ENCODE measurements at places on chromosomes 3 and 15.

DNA sequence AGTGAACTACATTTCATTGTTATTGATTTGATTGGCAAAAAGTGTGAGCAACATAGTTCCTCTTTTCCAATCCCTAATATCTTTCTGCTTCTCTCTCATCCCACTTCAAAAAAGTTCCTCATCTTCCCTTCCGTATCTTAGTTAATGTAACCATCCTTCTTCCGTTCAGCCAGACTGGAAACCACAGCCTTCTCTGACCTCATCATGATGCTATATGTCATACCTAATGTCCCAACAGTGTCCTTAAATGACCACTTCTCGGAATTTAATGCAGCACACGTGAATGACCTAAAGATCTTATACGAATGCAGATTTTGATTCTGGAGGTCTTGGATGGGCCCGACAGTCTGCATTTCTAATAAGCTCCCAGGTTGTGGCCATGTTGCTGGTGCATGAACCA is 320.3 kb upstream of the SATB1 start:
- DNase-seq, result no peak

DNA sequence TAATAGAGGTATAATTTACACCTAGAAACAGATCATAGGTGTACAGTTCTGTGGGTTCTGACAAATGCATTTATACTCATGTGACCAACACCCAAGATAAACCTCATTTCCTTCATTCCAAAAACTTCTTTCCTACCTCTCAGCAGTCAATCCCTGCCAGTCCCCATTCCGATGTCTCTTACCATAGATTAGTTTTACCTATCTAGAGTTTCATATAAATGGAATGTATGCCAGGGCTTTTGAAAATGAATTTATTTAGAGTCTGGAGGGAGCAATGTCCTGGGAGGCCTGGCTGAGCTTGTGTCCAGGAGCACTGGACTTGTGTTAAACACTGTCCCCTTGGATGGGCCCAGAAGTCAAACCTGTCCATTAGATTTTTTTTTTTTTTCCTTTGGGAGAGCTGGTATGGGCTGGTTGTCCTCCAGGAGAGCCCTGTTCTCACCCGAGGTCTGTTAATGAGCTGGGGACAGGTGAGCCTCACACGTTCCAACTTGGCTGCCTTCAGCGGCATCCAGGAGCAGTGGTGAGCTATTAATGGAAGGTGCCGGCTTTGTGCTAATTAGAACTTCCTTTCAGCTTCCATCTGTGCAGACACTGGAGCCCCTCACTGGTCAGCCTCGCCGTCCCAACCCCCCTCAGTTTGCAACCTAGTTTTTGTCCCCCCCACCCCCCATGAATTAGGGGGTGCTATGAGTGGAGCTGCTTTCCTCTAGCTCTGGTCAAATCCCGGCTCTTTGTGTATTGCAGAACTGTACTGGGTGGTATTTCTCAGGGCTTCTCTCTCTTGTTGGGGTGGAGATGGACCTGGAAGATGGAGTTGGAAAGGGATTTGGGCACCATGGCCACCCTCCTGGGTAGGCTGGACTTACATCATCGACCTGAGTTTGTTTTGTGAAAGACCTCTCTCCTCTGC is 40.7 kb upstream of the POLG start:
- DNase-seq, result no peak

GRCh38 chr3:170171563-170171962 is 10.0 kb downstream of the PHC3 start:
- DNase-seq, result no peak

GRCh38 chr3:149879872-149880271 is 66.9 kb downstream of the RNF13 start:
- peak; percentile 68 for DNase-seq

- no peak for DNase-seq
Observed at GRCh38 chr3:12655701-12656100, 8.2 kb downstream of the RAF1 start.

GRCh38 chr3:159672728-159673688 is 315.6 kb upstream of the IL12A start:
- DNase-seq, result no peak

GRCh38 chr3:5505163-5505562 is 317.7 kb downstream of the EDEM1 start:
- DNase-seq, result no peak

- no peak for DNase-seq
Observed at GRCh38 chr3:194376241-194376560, 6.7 kb upstream of the LRRC15 start.

DNA sequence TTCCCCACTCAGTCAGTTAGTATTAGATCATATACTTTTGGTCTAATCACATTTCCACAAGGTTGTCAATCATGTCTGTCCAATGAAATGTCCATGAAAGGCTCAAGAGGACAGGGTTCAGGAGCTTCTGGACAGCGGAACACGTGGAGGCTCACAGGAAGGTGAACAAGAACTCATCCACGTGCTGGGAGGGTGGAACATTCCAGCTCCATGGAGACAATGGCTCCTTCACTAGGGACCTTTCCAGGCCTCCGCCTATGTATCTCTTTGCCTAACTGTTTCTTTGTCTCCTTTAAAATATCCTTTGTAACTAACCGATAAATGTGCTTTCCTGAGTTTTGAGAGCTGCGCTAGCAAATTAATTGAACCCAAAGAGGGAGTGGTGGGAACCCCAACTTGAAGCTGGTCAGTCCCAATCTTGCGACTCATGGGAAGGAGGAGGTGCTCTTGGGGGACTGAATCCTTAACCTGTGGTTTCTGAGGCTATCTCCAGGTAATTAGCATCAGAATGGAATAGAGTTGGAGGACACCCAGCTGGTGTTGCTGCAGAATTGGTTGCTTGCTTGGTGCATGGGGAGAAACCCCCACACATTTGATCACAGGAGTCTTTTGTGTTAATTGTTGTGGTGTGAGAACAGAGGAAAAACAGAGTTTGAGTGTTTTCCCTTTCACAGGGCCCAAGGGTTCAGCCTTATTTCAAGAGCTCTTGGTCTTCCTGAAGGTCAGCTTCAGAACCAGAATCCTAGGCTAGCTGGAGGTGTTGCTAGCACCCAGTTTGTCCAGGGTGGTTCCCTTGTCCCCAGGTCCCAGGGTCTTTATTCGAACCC is 3.0 kb upstream of the TKT start:
- no peak for DNase-seq

- no peak for DNase-seq
Observed at GRCh38 chr3:71640331-71640983, 56.9 kb upstream of the FOXP1 start.

GRCh38 chr3:186167646-186168395 is 58.9 kb upstream of the ETV5 start:
- DNase-seq, result no peak

DNA sequence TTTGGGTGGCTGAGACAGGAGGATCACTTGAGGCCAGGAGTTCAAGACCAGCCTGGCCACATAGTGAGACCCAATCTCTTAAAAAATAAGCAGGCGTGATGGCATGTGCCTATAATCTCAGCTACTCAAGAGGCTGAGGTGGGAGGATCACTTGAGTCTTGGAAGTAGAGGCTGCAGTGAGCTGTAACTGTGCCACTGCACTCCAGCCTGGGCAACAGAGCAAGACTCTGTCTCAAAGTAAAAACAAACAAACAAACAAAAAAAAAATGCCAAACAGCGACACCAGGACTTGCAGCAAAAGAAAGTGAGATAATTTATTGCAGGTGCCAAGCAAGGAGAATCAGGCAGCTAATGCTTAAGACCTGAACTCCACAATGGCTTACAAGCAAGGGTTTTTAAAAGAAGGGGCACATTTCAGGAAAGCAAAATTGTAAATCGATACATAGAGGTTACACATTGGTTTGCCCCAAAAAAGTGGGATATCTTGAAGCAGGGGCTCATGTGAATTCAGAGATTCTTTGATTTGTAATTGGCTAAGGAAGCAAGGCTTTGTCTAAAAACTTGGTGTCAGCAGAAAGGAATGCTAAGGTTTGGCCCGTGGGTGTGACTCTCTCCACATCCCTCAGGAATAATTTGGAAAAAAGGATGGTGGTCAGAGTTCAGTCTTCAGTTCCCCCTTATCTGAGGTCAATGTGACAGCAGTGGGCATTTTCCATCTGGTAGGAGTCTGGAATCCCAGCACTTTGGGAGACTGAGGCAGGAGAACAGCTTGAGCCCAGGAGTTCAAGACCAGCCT is 5.2 kb upstream of the MPI start:
- no peak for DNase-seq

- DNase-seq, result peak; percentile 57
Observed at GRCh38 chr15:31277335-31278060, 49.1 kb upstream of the KLF13 start.

GRCh38 chr3:119570229-119570628 is 9.1 kb upstream of the ADPRH start:
- no peak for DNase-seq

- DNase-seq, result no peak
Observed at GRCh38 chr3:44981220-44981619, 5.2 kb downstream of the EXOSC7 start.

GRCh38 chr3:150666167-150666566 is 37.6 kb downstream of the ERICH6 start:
- no peak for DNase-seq

DNA sequence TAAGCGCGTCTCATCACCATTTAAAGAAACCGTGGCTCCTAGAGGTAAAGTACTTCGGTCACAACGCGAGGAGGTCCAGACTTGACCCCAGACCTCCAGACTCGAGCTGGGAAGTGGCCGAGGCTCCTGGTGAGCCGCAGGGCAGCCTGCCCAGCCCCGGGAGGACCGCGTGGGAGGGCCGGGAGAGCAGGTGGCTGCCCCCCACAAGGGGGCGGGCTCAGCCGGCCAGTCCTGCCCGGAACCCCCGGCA is at the start of gene SLC27A2:
Gene SLC27A2 (plus strand): TSS at position 228 of the 250 bp plus-strand sequence. CDS start 232 bp downstream, outside the sequence.
- no peak for DNase-seq

DNA sequence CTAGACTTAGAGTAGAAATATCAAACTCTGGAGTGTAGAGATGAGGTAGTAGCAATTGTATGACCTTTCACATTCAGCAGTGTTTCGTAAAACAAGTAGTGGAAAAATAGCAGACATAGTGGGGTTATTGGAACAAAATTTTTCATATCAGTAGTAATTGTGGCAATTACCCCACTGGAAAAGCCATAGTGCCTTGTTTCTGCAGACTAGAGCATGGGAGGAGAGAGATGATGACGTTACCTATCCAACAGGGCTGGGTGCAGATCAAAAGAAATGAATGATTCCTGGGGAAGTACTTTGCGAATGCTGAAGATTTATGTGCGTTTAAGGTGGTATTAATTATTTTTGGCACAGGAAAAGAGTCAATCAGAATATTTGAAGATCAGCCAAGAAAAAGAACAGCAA is 147.0 kb upstream of the LRRFIP2 start:
- DNase-seq, result no peak

- DNase-seq, result no peak
Observed at GRCh38 chr3:56370991-56371775, 97.1 kb downstream of the ERC2 start.

DNA sequence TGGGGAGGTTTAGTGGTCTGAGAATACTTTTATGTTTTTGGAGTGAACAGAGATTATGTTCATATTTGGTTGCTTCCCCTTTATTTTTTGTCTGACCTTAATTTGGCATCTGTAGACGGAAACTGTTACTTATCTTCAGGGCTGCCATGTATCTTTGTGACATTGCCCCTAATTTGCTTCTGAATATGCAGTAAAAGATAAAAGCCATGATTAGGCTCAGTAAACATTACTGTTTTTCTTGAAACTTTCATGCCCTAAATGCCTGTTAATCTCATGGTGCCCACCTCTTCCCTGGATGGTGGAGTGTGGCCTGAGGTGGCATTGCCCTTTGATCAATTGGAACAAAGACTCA is 106.7 kb downstream of the C3orf70 start:
- no peak for DNase-seq

DNA sequence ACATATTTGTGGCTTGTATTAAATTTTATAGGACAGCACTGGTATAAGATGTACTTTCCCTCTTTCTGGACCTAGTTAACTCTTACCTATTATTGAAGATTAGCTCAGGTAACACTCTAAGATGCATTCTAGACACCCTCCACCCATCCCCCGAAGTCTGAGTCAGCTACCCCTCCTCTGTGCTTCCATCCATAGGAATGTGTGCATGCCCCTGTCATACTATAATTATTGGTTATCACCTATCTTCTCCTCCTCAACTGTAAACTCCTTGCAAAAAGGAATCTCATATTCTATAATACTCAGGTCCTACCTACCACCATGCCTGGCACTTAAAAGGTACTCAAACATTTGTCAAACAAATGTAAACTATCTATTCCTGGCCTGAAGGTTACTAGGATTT is 3.0 kb downstream of the PEAK1 start:
- no peak for DNase-seq

- no peak for DNase-seq
Observed at GRCh38 chr3:31861826-31862225, 119.2 kb downstream of the OSBPL10 start.

DNA sequence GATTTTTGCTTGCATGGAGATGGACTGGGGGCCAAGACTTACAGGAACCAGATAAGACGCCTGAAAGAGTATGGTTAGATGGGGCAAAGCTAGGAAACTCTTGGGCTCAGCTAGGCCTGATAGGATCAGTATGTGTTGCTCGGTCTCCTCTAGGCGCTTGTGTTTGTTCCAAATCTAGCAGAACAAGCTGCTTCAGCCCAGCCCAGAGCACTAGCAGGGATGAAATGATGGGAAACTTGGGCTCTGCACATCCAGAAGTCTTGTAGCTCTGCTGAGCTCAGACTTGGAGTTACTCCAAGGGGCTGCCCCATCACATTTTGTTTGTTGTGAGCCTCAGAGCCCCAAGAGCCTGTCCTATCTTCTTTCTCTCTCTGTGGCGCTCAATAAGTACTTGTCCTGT is 34.7 kb downstream of the FOXL2 start:
- no peak for DNase-seq

GRCh38 chr3:108899530-108899929 is 54.1 kb downstream of the GUCA1C start:
- no peak for DNase-seq

GRCh38 chr3:155609586-155609985 is 135.3 kb downstream of the PLCH1 start:
- no peak for DNase-seq

DNA sequence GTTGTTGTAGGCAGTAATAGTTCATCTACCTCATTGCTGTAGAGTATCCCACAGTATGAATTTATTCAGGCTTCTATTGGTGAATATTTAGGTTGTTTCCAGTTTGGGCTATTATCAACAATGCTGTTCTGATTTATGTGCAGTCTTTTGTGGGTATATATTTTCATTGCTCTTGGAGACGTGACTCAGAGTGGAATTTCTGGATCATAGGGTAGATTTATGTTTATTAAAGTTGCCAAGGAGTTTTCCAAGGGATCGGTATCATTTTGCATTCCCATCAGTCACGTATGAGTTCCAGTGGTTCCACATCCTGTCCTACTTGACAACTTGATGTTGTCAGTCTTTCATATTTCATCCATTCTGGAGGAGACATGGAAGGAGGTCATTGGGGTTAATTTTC is 8.4 kb upstream of the HRH1 start:
- DNase-seq, result no peak

Measured in suprapubic skin (tissue), 4 donors.